ENCODE measurements at places on chromosomes 16 and 17.

- DNase-seq: no peak
Observed at GRCh38 chr17:41168121-41168520, at the start of gene KRTAP4-3. KRTAP4-3 (minus strand) TSS chr17:41168221; CDS start chr17:41168172, 49 bp downstream.

GRCh38 chr16:48318630-48319029, 66.6 kb downstream of the SIAH1 start:
- DNase-seq: no peak

- DNase-seq: no peak
Observed at GRCh38 chr17:30133197-30133596, 16.6 kb downstream of the NSRP1 start.

DNA sequence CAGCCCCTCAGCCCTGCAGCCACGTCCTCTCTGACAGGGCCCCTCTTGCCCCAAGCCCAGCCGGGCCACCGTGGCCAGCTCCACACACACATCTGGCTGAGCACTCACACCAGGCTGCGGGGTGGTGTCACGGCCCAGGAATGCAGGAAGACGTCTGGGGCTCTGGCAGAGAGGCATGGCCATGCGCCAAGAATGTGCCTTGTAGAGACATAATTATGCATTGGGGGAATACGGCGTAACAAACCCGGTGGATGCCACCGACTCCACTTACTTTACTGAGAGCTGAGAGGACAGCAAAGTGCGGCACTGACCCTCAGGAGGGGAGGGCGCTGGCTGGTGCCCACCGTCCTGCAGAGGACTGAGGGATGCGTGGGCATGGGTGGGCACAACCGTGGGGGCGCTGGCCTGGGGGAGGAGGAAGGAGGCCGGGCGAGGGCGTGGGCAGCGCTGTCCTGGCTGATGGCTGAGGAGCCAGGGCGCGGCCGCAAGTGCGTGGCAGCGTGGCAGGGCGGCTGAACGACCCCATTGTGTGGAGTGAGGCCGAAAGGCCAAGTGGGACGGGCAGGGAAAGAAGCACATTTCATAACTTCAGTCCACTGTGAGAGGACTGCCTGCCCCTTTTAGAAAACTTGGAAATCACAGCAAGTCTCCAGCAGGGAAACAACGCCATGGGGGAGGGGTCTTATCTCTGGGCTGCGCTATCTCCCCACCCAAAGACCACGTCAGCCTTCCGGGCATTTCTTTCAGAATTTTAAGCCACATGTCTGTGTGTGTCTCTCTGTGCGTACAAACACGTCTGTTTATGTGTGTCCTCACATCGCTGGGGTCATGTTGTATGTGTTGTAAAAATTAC, 30.6 kb downstream of the METRNL start:
- no peak for DNase-seq
